ENCODE measurements at places on chromosomes 7 and 10.
A peak's percentile ranks its signal among the peaks of the same experiment; 100 is the strongest.

- DNase-seq, result no peak
These were observed 77.2 kb downstream of the PLXNA4 start for GRCh38 chr7:132499065-132499464.

GRCh38 chr7:157459966-157460365, 123.2 kb downstream of the DNAJB6 start:
- no peak for DNase-seq

DNA sequence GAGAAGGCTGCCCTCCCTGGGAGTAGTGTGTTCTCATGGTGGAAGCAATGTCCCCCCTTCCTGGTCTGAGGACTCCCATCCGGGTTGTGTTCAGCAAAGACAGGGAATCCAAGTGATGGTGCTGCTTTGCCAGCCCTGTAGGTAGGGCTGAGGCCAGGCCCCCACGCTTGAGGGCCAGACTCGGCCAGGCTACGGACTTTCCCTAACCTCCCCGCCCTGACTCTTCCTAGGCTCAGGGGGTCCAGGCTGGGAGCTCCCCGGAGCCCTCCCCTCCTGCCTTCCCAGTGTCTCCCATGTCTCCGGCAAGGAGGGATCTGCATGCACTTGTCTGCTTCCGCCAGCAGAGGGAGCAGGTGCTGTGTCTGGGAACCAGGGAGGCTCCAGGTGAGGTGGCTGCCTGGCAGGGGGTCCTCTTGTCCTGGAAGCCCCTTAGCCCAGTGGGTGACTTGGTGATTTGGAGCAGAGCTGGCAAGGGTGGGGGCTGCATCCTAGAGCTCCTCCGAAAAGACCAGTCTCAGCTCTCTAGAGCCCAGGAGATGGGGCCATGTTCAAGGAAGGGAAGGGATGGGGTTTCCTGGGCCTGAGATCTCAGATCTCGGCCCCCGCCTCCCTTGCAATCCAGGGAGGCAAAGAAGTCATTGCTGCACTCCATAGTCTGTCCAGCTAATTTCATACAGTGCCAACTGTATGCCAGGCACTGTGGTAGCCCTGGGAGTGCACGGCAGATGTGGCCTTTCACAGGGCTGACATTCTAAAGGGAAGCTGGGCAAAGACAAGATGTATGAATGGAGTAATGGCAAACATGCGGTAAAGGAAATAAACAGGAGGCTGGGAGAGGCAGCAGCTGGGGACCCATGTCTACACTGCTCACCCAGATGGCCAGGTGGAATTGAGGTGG, 20.3 kb upstream of the SFRP5 start:
- DNase-seq, result peak; percentile 63

- DNase-seq, result no peak
These were observed 270.7 kb upstream of the IGFBP3 start for GRCh38 chr7:46191776-46192175.

- DNase-seq, result peak; percentile 87
These were observed 141.6 kb upstream of the TCERG1L start for GRCh38 chr10:131452926-131453720.

DNA sequence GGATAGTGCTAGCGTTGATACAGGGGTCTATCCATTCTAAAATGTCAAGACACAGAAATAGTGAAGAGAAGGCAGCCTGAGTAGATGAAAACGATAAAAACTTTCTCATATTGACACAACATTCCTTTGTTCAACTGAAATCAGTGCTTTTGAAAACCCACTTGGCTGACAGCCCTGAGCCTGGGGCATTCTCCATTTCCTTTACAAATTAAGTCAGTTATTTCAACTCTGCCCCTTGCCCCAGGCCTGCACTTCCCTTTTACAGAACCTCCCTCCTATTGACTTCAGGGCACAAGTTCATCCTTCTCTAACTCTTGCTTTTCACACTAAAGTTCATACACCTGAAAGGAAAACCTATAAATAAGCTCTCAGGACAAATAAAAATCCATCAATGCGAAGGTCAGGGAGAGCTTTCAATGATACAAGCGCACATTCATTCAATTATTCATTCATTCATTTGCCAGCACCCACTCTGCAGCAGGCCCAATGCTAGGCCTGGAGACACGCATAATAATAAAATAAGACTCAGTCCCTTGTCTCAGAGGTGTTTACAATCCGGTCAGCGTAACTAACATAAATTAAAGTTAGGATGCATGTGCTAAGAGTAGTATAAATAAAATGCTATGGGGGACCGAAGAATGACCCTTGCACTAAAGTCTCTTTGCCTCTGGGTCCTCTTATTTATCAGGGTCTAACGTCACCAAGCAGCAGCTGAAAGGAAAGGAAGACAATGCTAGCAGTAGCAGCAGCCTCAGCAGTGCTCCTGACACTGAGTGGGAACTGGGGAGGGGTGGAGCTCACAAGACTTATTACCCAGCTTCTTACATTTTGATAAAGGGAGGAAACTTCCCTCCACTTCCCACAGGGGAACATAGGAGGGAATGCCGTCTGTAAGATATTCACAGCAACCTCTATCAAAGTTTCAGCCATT, 134.8 kb downstream of the PDE1C start:
- no peak for DNase-seq

DNA sequence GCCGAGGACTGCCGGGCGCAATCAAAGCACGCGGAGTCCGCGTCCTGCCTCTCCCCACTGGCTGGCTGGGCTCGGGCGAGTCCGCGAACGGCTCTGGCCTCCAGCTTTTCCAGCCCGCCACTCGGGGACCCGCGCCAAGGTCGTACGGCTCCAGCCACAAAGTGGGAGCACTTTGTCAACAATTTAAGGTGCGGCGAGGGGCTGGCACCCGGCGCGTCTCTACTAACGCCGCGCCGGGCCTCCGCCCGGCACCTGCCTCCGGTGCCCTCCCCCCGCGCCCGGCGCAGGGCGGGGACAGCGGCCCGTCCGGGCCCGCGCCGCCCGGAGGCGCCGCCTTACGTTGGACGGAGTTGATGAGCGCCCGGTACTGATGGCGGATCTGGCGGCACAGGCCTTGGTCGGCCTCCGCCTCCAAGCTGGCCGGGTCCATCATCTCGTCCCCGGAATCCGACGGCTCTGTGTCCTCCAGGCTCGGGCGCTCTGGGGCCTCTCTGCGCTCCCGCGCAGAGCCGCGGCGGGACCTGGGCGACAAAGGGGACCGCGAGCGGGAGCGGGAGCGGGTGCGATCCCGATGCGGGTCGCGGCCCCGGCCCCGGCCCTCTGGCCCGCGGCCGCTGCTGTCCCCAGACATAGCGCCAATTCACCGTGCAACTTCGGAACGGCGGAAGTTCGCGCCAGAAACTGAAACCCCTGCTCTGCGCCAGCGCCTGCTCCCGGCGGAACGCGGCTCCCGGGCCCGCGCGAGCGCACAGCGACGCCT, at the start of gene NSMCE4A:
Gene NSMCE4A (minus strand): TSS at position 683 of the 760 bp plus-strand sequence. CDS start 52 bp downstream, at position 631.
- peak; percentile 87 for DNase-seq

GRCh38 chr7:95238252-95238943, 85.9 kb downstream of the PON1 start:
- DNase-seq, result no peak

DNA sequence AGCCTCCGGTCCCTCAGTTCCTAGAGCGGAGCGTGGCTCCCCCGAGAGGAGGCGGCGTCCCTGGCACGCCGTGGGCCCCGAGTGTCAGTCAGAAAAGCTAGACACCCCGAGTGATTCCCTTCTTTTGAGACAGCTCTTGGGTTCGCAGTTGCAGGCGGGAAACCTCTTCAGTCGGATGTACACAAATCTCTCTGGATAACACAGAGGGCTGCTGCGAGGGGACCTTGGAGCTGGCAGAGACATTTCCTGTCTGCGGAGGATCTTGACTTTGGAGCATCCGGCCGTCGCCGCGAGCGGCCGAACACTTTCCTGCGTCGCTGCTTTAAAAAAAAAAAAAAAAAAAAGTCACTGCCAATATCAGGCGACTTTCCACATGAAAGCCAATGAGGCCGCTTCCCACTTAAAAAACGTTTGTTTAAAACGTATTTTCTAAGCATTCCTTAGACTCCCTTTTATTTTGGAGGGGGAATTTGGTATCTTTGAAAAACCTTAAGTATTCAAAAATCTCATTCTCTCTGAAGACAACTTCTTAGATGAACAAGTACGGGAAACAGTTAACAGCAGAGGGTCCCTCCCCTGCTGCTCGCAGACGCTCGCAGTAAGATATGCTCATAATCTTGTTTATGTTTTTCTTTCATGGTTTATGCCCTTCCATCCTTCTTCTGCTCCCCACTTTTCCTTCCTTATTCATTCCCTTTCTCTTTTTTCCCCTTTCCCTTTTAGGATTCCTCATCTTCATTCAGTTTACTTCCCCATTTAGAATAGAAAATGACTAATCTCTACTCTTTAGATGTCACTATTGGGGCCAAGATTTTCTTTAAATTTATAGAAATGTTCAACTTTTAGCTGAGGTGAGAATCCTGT, 10.0 kb downstream of the HHEX start:
- DNase-seq, result no peak

DNA sequence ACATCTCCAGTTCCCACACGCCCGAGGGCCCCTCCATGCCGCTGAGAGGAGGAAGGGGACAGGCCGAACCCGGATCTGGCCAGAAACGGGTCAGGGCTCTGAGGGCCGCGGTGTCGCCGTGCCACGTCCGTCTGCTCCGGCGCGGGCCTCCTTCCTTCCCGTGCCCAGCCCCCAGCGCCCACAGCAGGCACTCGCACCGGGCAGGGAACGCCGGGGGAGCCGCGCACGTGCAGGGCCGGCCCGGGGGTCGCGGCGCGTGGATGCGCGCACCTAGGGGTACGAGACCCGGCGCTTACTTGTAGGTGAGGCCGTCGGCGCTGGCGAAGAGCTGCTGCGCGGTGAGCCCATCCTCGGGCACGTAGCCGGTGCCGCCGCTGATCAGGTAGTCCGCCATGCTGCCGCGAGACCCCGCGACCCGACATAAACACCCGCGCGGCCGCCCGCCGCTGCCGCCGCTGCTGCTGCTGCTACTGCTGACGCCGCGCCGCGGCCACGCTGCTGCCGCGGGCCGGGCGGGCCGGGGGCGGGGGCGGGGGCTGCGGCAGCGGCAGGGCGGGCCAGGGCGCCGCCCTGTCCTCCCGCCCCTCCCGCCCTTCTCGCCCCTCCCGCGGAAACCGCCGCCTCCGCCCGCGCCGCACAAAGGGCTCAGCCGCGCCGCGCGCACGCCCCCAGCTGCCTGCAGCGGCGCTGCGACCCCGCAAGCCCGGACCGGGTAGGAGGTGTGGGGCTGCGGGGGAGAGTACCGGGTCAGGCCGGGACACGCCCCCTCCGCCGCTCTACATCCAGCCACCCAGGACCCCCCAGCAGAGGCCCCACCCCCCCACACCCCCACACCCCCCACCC, 4.1 kb downstream of the IMPDH1 start:
- DNase-seq, result peak; percentile 65

DNA sequence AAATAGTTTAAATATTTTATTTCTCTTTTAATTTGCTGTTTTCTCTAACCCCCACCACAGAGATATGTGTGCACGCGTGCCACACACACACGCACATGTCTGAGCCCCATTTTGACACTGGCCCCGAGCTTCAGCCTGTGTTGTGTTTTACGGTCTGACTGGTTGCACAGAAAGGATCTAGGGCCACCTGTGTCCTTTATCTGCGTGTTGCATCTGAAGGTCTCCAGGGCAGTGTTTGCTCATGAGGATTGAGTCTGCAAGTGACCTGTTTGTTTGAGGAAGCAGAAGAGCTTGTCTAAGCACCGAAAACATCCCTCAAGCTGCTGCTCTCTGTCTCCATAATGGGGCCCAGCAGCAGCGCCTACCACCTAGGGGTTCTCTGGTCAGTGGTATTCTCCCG, 266.4 kb upstream of the LYZL1 start:
- no peak for DNase-seq

DNA sequence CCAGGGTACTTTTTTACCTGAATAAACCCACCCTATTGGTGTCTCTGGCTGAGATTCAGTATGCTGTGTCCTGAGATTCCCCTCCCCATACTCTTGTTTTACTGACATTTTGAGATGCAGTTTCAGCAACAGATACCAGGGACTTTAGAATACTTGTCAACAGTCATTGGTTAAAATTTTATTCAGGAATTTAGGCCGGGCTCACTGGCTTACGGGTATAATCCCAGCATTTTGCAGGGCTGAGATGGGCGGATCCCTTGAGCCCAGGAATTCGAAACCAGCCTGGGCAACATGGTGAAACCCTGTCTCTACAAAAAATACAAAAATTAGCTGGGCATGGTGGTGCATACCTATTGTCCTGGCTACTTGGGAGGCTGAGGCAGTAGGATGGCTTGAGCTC, 90.0 kb upstream of the GATAD1 start:
- no peak for DNase-seq

- DNase-seq, result no peak
These were observed 810.7 kb downstream of the CCSER2 start for GRCh38 chr10:85139124-85139523.

- no peak for DNase-seq
These were observed 692.1 kb downstream of the DNAJB9 start for GRCh38 chr7:109261781-109262180.

- DNase-seq, result no peak
These were observed 2.0 kb downstream of the TNKS2 start for GRCh38 chr10:91800182-91800581.

DNA sequence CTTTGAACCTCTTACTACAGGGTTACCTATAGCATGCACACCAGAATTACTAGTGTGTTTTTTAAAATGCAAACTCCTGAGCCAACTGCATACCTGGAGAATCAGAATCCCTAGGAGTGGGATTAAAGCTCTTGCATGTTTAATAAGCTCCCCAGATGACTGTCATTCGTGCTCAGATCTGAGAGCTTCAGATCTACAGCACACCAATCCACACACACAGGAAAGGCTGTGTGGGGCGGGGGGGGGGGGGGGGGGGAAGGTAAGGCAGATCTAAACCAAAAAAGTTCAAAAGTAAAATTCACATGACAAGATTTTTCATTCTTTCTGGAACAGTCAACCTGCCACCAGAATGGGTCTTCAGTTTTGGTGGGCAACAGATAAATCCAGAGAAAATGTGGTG, 5.5 kb downstream of the FAM3C start:
- no peak for DNase-seq

GRCh38 chr7:134353411-134353810, 36.7 kb upstream of the SLC35B4 start:
- no peak for DNase-seq

DNA sequence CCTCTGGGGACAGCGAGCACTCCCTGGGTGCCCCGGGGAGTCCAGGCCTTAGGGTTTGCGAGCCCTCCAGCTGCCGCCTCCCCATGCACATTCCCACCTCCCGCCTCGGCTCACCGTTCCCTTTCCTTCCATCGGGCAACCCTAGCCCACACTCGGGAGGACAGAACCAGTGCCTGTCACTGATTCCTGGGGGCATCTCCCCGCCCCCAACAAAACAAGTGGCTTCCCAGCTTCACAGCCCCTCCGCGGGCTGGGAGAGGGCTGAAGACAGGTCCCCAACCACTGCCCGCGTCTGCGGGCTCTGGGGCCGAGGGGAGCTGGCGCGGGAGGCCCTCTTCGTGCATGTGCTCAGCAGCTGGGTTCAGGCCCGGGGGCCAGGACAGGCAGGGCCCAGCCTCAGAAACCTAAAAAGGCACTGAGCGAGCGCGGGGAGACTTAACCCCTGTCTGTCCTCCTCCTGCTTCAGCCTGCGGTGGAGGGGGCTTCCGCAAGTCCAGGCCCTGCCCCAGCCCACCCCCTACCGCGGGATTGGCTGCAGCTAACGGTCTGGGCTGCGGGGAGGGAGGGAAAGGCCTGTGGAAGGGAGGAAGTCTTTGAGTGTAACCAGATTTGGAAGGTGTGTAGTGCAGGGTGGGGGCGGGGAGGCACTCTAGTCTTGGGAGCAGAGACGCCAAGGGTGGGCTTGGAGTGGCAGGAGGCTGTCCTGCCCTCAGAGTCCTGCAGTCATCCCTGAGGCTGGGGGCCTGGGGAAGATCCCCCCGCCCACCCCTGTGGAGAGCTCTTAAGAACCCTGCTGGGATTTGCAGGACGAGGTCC, 1.2 kb downstream of the FLNC start:
- DNase-seq, result peak; percentile 92

GRCh38 chr10:18437486-18437885, 213.9 kb downstream of the NSUN6 start:
- no peak for DNase-seq

Measured in right forelimb (tissue), 1 donor.